ENCODE measurements at places on chromosomes 11 and 22. TPM values are rescaled to one million over a fixed set of nuclear protein-coding genes. Genes with fewer than 3 reads are reported as not detected.

Gene KCTD14
- 19.3 TPM for total RNA-seq

Gene IL18
- 22.5 TPM for total RNA-seq

Gene BAIAP2L2
- total RNA-seq = 0.18 TPM

Gene APOA4
- not detected for total RNA-seq

Gene NLRP10
- total RNA-seq = not detected

Gene GAL3ST3
- total RNA-seq = not detected

Gene ZP1
- not detected for total RNA-seq

Gene WNT11
- total RNA-seq = 1.1 TPM

Measured in Panc1 (cell line).